B cell (primary cell): ENCODE measurements at places on chromosomes 6 and 20. TPM values are rescaled to one million over a fixed set of nuclear protein-coding genes. Genes with fewer than 3 reads are reported as not detected.

The RNF5 gene
- polyA plus RNA-seq = 25.0 and 25.5 TPM in 2 replicates

The FAM229B gene
- 0.65 and 1.3 TPM in 2 replicates for polyA plus RNA-seq

The CRYBG1 gene
- 9.6 and 15.2 TPM in 2 replicates for polyA plus RNA-seq

The ZNF391 gene
- 1.3 and 1.4 TPM in 2 replicates for polyA plus RNA-seq

The FAM120B gene
- polyA plus RNA-seq = 11.0 and 12.5 TPM in 2 replicates

The FAM162B gene
- not detected in 2 replicates for polyA plus RNA-seq

The PIM1 gene
- 13.6 and 36.0 TPM in 2 replicates for polyA plus RNA-seq

The MAFB gene
- 1.3 and 1.6 TPM in 2 replicates for polyA plus RNA-seq

The CTAGE9 gene
- not detected in 2 replicates for polyA plus RNA-seq

The AVP gene
- not detected in 2 replicates for polyA plus RNA-seq

The HS3ST5 gene
- polyA plus RNA-seq = not detected in 2 replicates

The TAP2 gene
- 66.1 and 81.2 TPM in 2 replicates for polyA plus RNA-seq

The TMEM170B gene
- 0.64 and 1.1 TPM in 2 replicates for polyA plus RNA-seq

The TFAP2A gene
- not detected in 2 replicates for polyA plus RNA-seq

The HLA-F gene
- 979 and 1,409 TPM in 2 replicates for polyA plus RNA-seq

The ARMH2 gene
- polyA plus RNA-seq = 0.43 and 0.71 TPM in 2 replicates

The TSHZ2 gene
- 0.69 and 1.00 TPM in 2 replicates for polyA plus RNA-seq

The SIRPD gene
- polyA plus RNA-seq = not detected in 2 replicates

The VWA7 gene
- polyA plus RNA-seq = 3.2 and 6.0 TPM in 2 replicates

The SEL1L2 gene
- polyA plus RNA-seq = not detected in 2 replicates

The GGT7 gene
- 29.0 and 31.9 TPM in 2 replicates for polyA plus RNA-seq

The SIRPB2 gene
- 0.51 and 0.85 TPM in 2 replicates for polyA plus RNA-seq

The OR2H1 gene
- polyA plus RNA-seq = not detected in 2 replicates

The ZSWIM3 gene
- 3.0 and 4.0 TPM in 2 replicates for polyA plus RNA-seq

The RIN2 gene
- 0.15 and 0.27 TPM in 2 replicates for polyA plus RNA-seq
